Fibroblast of lung (primary cell): ENCODE measurements at places on chromosomes 12 and 14. TPM values are rescaled to one million over a fixed set of nuclear protein-coding genes. Genes with fewer than 3 reads are reported as not detected.

Gene FSCB
- total RNA-seq, result not detected in 2 replicates

Gene PTPN6
- total RNA-seq, result 0.26 TPM in 1 of 2 replicates, not detected in the other

Gene HDAC7
- total RNA-seq, result 23.6 and 28.1 TPM in 2 replicates

Gene TAS2R43
- 0.99 and 1.0 TPM in 2 replicates for total RNA-seq

GRCh38 chr14:101705733-101706508 lies 55.6 kb upstream of the PPP2R5C start:
- peak; percentile 23 for DNase-seq

DNA sequence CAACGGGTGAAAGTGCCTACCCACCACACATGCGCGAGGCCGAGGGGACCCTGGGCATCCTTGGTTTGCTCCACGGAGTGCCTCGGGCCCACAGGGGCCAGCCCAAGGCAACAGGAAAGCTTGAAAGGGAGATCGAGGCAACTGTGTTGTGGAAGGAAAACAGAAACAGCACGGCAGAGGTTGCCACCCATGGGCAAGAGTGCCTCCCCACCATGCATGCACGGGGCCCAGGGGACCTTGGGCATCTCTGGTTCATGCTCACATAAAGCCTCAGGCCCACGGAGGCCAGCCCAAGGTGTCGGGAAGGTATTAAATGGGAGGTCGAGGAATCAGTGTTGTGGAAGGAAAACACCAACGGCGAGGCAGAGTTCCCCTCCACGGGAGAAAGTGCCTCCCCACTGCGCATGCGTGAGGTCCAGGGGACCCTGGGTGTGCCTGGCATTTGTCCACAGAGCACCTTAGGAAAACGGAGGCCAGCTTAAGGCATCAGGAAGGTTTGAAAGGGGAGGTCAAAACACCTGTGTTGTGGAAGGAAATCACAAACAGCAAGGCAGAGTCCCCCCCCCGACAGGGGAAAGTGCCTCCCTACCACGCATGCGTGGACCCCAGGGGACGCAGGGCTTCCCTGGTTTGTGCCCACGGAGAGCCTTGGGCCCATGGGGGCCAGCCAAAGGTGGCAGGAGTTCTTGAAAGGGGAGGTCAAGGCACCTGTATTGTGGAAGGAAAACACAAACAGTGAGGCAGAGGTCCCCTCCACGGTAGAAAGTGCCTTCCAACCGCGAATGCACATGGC lies 367.3 kb downstream of the ALG10 start:
- DNase-seq, result no peak

GRCh38 chr14:98736701-98737338 lies 535.2 kb downstream of the BCL11B start:
- DNase-seq, result no peak

DNA sequence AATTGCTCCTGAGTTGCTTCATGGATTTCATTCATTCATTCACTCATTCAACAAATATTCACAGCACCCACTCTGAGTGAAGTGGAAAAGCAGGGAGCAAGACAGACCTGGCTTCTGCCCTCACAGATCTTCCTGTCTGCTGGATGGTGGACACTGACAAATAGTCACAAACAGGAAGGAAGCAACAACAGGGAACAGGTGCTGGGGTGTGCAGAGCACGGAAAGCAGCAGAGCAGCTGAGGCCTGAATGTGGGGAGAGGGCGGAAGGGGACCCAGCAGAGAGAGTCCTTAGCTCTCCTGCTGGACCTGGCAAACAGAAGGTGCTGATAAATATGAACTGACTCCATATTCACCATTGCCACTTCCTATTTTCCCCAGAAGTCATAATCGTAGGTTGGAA lies 54.4 kb downstream of the SETD3 start:
- DNase-seq, result no peak
